LHCN-M2 (cell line): ENCODE measurements at places on chromosomes 1 and 21.

- DNase-seq, result no peak
These were observed 70.1 kb downstream of the HSPA13 start for GRCh38 chr21:14312871-14313270.

DNA sequence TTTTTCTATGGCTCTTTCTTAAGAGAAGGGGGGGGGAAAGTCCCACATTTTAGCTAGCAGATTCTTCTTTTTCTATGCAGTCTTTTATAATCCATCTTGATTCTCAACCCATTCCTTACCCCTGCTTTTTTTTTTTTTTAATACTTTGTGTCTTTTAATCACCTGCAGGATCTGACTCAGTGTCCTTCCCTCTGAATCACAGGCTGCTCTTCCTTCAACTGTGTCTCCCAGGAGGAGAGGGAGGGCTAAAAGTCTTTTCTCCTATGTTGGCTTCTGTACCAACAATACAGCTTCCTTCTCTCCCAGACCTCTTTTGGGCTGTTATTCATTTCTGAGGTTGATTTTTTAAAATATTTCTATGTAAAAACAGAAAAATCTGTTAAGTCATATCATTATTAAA is 686.2 kb downstream of the ADGRL2 start:
- DNase-seq, result no peak

DNA sequence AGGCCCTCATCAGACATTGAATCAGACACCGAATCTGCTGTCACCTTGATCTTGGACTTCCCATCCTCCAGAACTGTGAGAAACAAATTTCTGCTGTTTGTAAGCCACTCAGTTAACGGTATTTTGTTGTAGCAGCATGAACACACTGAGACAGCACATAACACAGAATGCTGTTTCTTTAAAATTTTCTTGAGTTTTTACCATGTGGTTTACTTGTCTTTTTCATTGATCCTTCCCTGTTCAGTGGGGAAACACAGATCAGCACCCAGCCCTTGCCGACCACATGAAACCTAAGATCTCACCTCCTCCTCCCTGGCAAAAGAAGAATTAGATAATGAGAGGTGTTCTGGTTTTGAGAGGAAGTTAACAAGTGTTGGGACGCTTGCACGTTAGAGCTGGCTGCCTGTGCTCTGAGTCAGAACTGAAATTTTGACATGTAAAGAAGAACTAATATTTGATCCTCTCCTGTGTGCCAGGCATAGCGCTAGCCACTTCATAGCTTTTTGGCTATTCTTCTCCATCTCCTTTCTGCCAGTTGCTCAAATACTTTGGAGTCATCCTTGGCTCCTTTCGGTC is 179.6 kb downstream of the DHRS3 start:
- DNase-seq, result no peak

DNA sequence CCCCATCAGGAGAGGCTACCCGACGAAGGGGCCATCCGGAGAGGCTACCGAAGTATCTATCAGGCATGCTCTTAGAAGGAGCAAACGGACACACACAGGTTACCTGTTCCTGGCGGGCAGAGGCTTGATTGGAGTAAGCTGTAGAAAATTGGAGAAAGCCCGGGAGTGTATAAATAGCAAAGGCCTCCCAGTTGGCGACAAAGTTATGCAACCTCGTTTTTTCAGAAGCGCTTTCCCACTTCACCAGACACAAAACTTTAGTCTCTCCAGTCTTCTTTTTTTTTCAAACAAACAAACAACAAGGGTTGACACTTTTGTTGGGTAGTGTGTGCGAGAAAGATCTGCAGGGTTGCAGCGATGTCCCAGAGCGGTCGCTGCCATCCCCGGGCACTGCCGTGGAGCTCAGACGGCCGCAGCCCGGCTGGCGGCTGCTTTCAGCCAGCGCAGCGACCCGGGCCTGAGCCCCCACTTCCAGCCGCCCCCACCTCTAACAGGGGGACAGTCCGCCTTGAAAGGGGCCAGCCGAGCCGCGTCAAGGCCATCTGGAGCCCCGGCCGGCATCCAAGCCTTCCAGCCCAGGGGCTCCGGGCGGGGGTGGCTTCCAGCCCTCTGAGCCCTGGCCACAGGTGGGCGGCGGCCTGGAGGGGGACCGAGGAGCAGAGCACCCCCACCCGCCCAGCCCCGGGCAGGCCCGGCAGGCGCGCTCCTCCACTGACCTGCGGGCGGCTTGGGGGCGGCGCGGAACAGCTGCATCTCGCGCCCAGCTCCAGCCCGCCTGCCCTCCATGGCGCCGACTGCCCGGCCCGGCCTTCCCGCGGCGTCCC is 616 bp downstream of the MCOLN3 start:
- DNase-seq, result peak; percentile 11

DNA sequence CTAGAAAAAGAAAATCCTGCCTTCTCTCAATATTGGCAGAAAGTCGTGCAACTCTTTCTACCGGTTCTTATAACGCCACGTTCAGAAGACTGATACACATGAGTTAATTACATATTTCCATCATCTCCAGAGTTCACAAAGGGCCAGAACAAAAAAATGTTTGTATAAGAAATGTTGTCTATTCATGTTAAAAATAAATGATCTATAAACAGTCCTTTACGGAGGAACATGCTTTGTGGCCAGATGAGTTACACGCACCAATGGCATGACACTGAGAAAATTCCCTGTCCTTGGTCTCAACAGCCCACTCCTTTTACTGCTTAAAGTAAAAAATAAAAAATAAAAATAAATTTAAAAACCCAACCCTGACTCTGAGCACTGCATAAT is 29.5 kb downstream of the C2CD2 start:
- DNase-seq, result peak; percentile 35

GRCh38 chr1:112371775-112372174 is 24.2 kb upstream of the CTTNBP2NL start:
- DNase-seq, result no peak

DNA sequence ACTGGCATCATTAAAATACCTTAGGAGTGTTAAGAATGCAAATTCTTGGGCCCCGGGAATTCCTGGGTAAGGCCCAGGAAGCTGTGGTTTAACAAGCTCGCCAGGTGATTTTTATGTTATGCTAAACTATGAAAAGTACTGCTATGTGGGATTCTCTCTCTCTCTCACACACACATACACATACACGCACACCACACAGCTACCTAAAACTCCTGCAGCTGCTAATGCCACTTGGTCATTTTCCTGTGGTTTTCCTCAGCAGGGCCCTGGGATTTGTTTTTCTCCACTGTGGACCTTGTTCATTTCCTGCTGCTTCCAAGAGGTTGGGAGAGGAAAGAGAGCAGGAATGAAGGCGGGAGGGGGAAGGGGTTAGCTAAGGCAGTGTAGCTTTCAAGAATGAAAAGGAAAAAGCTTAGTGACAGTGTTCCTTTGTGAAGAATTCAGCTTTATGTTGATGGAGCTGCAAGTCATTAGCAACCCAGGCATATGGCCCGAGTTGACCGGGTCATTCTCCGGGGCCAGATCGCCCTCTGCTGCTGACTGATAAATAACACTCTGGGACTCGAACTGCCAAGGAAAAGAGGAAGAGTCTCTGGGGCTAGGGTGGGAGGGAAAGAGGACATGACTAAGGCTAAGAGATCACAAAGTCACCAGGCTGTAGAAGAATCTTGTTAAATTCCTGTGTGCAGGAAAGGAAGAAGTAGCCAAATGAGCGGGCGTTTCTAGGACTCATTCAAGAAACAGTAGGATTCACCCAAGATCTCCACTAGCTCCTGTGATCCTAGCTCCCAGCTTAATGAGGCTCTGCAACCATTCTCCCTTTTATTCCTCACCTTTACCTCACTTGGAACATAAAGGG is 30.5 kb upstream of the LRIG2 start:
- DNase-seq, result peak; percentile 91

DNA sequence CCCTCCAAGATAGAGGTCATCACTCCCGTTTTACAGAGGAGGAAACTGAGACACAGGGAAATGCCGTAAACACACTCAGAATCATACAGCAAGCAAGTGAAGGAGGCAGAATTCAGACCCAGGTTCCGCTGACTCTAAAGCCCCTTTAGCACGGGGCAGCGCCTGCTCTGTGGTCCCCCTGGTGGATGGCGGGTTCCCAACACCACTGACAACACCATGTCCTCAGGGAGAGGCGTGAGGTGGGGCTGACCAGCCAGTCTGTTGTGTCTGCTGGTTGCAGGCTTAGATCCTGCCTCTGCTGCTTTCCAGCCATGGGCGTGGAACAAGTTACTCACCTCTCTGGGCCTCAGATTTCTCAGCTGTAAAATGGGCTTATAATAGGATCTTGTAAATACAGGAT is 617.3 kb downstream of the MATN1 start:
- DNase-seq, result peak; percentile 10

DNA sequence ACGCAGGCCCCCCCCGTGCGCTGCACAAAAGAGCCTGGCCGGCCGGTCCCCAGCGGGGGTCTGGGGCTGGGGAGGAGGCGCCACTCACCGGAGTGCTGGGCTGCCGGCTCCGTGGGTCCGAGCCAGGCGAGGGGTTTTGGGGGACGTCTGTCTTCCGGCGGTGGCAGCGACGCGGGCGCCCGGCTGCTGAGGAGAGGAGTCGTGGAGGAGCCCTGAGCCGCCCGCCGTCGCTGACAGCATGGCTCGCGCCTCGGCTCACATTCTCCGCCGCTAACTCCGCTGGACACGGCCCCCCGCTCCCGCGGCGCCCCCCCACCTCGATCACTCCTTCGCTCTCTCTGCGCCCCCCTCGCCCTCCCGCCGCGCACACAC is 649 bp downstream of the AHDC1 start:
- DNase-seq, result no peak

DNA sequence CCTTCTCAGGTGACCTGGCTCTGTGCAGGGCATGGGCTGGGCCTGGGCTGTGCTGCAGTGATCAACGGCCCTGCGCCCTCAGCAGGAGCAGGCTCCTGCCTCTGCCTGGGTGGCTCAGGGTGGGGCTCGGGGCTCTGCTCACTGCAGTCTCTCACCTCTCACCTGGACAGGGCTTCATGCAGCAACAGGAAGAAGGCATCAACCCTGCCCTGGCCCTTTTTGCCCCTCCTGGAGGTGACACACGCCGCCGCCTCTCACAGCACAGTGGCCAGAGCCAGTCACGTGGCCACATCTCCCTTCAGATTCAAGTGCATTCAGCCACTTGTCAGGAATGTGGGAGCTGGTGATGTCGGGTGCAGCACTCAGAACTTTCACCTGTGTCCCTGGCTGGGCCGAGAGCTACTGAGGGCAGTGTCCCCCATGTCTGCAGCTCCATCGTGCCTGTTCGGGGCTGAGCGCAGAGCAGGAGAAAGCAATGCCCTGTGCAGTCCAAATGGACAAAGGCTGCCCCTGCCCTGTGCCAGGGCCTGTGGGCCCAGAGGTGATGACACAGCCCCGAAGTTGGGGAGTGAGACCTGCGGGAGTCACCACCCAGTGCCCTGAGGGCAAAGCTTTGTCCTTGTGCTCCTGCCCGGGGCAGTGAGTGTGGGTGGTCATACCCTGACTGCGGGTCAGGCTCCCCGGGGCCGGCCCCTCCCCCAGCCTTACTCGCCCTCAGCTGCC is 314.0 kb downstream of the PTPRU start:
- DNase-seq, result no peak

- DNase-seq, result peak; percentile 95
These were observed 3.5 kb upstream of the ARID1A start for GRCh38 chr1:26692211-26692792.

DNA sequence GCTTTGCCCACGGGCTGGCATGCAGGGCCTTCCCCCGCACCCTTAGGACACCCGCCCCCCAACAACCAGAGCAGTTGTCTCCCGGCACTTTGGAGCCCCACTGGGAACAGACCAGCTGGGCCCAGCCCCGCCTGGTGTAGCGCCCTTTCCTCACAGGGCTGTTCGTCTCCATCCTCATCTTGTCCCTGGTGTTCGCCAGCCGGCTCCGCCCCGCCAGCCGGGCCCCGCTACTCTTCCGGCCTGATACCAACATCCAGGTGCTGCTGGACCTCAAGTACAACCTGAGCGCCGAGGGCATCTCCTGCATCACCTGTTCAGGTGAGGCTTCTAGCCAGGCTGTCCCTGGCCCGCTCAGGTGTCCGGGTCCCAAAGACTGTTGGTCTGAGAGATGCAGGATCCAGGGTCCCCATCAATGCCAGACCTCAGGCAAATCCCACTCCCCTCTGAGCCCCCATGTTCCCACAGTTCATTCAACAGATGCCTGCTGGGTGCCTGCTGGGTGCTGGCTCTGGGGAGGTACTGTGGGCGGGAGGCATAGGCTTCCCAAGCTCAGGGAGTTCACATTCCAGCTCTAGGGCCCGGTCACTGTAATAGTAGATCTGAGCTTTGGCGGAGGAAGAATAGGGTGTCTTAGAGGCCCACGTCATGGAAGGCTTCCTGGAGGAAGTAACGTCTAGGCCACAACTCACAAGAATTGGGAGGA is 41.7 kb downstream of the DISP3 start:
- no peak for DNase-seq

GRCh38 chr1:18712252-18712600 is 81.6 kb downstream of the PAX7 start:
- DNase-seq, result peak; percentile 60

DNA sequence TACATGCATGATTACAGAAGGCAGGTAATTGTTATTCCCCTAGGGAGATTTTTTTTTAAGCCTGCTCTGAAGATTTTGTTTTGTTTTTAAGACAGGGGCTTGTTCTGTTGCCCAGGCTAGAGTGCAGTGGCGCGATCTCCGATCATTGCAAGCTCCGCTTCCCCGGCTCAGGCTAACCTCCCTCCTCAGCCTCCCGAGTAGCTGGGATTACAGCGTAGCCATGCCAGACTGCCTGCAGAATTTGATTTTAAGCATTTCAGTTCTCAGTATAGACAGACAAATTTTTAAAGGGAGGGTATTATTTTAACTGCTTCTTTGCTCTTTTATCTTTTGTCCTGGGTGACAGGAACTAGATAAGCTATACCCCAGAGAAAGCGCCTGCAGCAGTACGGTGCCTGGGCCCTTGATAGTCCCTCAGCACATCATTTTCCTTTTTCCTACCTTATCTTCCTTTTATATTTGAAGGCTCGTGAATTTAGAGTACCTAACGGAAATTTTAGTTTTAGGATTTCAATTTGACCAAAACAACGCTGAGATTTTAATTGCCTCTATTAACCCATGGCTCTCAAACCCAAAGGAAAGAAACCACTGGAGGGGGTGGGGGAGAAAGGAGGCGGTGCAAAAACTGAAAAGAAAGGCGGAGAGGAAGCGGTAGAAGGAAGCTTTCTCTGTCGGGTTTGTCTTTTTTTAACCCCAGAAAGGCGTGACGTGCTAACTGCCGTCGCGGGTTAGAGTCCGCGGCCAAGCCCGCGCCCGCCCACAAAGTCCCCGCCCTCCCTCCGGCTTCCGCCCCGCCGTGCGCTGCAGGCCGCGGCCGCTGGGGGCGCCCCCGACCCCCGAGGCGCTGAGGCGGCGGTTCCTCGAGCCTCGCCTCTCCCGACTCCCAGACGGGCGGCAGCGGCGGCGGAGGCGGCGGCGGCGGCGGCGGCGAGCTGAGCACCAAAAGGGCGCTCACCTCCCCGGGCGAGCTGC is at the start of gene EEIG2:
Gene EEIG2 (plus strand): TSS at position 886 of the 972 bp plus-strand sequence. CDS start 329 bp downstream, outside the sequence.
- DNase-seq, result peak; percentile 86

GRCh38 chr1:145871994-145872924 is 13.4 kb upstream of the PIAS3 start:
- peak; percentile 62 for DNase-seq
